ENCODE measurements at places on chromosomes 7 and 10. TPM values are rescaled to one million over a fixed set of nuclear protein-coding genes. Genes with fewer than 3 reads are reported as not detected.

DNA sequence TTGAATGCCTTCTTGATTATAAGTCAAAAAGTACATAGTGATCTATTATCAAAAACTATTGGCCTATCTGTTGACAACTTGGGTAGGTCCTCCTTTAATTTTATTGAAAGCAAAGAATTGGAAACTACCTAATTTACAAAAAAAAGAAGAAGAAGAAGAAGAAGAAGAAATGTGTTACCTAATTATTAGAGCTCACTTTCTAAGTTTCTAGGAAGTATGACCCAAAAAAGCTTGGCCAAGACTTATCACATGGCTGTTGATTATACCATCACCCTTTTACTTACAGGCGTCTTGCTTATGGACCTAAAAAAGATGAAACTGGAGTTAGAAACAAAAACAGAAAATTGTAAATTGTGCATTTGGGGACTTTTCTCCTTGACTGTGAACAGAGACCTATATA is 81.8 kb upstream of the PIK3CG start:
- no peak for DNase-seq

DNA sequence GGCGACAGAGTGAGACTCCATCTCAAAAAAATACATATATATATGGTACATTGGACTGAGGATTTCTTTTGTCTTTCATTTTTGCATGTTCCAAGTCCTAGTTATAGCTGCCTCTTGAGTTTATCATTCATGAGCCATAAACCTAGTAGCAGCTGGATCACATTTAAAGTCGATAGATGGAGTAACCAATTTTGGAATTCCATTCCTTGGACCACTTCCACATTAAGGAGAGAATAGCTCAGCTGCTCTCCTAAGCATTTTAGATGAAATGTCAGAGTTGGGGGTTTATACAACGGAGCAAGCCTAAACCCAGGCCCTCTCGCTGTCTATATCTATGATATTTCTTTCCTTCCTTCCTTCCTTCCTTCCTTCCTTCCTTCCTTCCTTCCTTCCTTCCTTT is 141.2 kb downstream of the LYZL1 start:
- no peak for DNase-seq

Gene MUC3A
- not detected for total RNA-seq

Gene AKR1C2
- not detected for total RNA-seq

DNA sequence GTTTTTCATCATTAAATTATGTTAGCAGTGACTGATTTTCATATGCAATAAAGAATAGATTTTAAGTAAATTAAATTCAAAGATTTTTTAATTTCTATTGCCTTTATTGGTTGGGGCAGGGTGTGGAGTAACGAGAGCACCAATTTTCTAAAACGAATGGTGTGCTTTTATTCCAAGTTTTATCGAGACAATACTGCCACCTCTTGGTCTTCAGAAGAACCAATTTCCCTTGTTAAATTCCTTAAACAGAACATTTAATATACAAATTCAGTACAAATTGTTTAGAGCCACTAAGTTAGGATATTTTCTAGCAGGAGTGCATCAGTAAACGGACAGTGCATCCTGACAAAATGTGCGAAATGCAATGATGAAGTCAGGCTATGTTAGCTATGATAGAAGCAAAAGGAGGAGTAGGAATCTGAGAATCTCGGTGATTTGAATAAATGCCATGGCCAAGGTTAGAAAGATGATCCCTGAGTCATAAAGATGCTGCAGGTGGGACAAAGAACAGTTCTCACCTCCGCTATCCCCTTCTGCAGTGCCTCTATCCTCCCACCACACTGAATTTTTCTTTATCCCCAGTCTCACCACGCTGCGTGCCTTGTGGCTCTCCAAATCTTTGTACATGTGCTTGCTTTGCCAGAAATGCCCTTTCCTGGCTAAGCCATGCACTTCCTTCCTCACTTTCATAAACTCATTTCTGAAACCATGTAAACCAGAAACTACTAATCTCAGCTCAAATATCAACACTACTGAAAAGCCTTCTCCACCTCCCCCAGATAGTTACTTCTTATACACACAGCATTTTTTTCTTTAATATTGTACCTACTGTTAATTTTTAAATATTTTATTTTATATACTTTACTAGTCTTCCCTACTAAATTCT is 31.9 kb upstream of the AGBL3 start:
- no peak for DNase-seq

GRCh38 chr10:108612485-108612884 is 1310.8 kb downstream of the XPNPEP1 start:
- DNase-seq = no peak
